ENCODE measurements at places on chromosomes 2 and 18.

DNA sequence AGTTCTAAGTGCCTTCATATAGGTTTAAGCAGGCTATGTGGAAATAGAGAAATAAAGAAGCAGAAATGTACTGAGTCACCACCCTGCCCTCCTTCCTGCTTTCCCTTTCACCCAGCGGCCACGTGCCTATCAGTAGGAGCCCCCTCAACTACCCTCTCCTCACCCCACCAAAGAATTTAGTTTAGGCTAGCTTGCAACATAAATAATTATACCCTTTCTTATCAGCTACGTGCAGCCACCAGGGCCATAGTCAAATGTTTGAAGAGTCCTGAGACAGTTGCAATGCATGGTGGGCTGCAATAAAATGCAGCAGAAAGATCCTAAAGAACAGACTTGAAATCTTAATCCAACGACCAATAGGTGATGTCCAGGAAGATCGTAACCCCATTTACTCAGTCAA lies 101.2 kb downstream of the RTP5 start:
- DNase-seq, result no peak

GRCh38 chr18:3995476-3996102 lies 459.5 kb downstream of the DLGAP1 start:
- DNase-seq, result peak; percentile 85

GRCh38 chr18:66972681-66973080 lies 368.8 kb upstream of the CDH19 start:
- no peak for DNase-seq

DNA sequence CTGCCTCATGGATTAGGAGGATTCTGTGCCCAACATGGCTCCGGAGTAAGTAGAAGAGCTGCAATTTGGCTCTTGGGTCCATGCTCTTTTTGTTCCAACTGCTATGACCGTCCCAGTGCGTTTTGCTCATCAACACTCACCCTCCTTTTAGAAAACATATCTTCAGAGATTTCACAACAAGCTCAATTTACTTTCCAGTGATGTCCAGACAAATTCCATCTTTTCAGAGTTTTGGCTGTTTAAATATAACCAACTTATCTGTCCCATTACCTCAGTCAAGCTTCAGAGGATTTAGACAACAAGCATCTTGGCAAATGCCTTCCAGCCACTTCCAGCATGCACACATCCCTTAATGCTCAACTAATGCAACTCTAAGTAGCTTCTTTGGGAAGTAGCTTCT lies 6.9 kb upstream of the SLC14A2 start:
- no peak for DNase-seq

GRCh38 chr2:41806286-41806685 lies 241.5 kb upstream of the PKDCC start:
- DNase-seq, result no peak
